ENCODE measurements at places on chromosomes 16 and 17.

- no peak for DNase-seq
Measured at GRCh38 chr17:30292286-30292858, 628 bp upstream of the BLMH start.

- DNase-seq = no peak
Measured at GRCh38 chr16:86448306-86448890, 61.9 kb upstream of the FOXF1 start.

- no peak for DNase-seq
Measured at GRCh38 chr17:72363089-72363610, 242.3 kb downstream of the SOX9 start.

DNA sequence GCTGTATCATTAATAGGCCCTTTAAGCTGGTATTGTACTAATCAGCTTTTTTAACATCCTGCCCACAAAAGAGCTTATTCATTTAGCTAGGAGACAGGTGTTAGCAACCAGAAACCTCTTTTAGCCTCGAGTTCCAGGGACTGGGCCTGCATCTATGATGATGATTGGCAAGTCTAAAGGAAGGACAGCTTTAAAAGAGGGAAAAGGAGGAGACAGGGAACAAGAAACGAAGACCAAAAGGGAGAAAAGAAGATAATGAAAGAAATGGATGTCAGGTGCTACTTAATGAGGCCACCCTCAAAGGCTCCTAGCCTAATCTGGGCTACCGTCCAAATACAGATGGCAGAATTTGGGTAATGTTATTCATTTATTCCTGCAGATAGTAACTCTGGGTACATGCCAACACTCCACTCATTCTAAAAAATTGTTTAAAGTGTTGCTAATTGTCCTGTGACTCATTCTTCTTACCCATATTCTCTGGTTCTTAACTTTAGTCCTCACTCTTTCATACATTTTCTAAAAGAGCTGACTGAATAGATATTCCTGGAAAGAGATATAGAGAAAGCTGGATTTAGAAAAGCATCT lies 18.7 kb upstream of the RFFL start:
- DNase-seq = peak; percentile 59

GRCh38 chr16:75593825-75594820 lies 27.9 kb downstream of the GABARAPL2 start:
- no peak for DNase-seq

- no peak for DNase-seq
Measured at GRCh38 chr17:8285270-8286181, 2.9 kb upstream of the RANGRF start.

- no peak for DNase-seq
Measured at GRCh38 chr16:73057291-73058210, 9.6 kb upstream of the ZFHX3 start.

DNA sequence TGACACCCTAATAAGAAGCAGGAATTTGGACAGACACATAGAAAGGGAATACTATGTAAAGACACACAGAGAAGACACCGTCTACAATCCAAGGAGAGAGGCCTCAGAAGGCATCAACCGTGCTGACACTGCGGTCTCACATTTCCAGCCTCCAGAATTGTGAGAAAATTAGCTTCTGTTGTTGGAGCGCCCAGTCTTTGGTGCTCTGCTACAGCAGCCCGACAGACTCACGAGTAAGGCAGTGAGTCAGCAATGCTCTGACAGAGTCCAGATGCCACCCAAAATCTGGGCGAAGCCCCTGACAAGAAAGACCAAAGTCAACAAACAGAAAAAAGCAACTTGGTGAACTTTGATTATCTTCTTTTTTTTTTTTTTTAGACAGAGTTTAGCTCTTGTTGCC lies 32.5 kb upstream of the RAI1 start:
- DNase-seq = no peak

GRCh38 chr17:62791235-62791734 lies 16.8 kb downstream of the MARCHF10 start:
- DNase-seq = no peak

GRCh38 chr17:77999413-78000173 lies 41.1 kb downstream of the TNRC6C start:
- DNase-seq = peak; percentile 3

- no peak for DNase-seq
Measured at GRCh38 chr17:6893382-6894205, 62.1 kb upstream of the TEKT1 start.

- peak; percentile 33 for DNase-seq
Measured at GRCh38 chr16:50509521-50510341, 38.5 kb upstream of the NKD1 start.

- no peak for DNase-seq
Measured at GRCh38 chr16:81995651-81996050, 15.6 kb downstream of the SDR42E1 start.

DNA sequence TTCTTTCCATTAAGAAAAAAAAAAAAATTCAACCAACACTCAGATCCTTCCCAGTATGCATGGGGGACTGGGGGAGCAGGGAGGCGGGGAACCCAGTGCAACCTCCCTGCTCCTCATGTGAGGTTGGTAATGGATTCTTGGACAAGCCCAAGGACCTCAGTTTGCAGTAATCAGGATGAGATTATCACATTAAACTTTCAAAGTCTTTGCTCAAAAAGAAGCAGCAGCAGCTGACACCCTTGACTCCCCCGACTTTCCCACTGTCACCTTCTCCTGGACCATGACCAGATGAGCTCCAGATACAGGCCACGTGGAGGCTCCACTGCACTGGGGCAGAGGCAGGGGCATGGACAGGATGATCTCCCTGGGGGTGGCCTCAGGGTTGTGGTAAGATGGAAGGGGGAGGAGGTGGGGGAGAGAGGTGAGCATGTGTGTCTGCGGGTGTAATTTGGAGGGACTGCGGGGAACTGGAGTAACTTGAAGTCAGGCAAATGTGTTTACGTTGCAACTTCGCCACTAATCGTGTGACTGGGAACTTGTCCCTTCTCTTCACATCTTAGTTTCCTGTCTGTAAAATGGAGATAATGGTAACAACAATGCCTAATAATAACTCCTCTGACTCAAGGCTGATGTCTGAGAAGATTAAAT lies 19.8 kb downstream of the ZNF385C start:
- no peak for DNase-seq

DNA sequence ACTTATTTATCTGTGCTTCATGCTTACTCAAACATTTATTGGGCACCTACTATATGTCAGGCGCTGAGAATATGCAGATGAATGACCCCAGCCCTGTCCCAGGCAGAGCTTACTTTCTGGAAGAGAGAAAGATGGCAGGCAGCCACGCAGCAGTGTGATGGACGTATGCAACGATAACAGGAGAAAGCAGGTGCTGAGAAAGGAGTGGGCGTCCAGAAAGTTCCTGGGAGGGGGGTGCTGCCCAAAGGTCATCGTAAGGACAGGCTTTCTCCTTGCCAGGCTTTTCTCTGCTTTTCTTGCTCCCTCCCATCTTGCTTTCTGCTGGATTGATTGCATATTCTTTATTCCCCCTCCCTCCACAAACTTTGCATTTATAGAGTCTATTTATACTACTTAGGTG lies 124.5 kb downstream of the GAS7 start:
- no peak for DNase-seq

DNA sequence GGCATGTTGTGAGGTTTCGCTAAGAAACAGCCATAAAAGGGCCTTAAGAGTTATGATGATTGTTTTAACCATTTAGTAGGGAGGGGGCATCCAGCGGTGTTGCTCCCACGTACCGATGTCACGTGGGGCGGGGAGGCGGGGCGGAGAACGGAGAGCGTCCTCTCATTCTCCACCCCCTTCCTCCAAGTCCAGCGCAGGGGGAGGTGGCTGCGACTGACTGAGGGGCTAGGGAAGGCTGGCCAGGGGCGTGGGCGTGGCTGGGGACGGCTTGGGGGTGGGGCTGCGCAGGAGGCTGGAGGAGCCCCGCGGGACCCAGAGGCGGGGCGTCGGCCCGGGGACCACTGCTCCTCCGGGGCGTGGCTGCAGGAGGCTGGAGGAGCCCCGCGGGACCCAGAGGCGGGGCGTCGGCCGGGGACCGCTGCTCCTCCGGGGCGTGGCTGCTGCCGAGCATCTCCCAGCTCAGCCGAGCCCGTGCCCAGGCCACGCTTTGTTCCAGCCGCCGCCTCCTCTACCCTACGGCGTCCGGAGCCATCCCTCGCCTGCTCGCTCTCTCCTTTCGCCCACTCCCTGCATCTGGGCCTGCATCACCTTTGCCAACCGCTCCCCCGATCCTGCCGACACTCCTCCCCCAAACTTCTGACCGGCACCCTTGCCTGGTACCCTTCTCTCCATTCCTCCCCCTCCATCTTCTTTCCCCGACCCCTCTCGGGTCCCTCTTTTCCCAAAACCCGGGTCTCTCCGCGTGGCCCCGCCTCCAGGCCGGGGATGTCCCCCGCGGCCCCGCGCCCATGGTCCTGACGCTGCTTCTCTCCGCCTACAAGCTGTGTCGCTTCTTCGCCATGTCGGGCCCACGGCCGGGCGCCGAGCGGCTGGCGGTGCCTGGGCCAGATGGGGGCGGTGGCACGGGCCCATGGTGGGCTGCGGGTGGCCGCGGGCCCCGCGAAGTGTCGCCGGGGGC lies at the start of gene SARM1:
Gene SARM1, plus strand, starts transcription at position 450 of the 958 bp plus-strand sequence. Its CDS starts 339 bp downstream, at position 789.
- DNase-seq = peak; percentile 91

GRCh38 chr17:6548578-6549330 lies 7.6 kb downstream of the PITPNM3 start:
- DNase-seq = peak; percentile 3

GRCh38 chr16:77531752-77532151 lies 96.9 kb upstream of the ADAMTS18 start:
- DNase-seq = no peak

GRCh38 chr17:16046966-16047365 lies 47.3 kb downstream of the TTC19 start:
- DNase-seq = no peak

DNA sequence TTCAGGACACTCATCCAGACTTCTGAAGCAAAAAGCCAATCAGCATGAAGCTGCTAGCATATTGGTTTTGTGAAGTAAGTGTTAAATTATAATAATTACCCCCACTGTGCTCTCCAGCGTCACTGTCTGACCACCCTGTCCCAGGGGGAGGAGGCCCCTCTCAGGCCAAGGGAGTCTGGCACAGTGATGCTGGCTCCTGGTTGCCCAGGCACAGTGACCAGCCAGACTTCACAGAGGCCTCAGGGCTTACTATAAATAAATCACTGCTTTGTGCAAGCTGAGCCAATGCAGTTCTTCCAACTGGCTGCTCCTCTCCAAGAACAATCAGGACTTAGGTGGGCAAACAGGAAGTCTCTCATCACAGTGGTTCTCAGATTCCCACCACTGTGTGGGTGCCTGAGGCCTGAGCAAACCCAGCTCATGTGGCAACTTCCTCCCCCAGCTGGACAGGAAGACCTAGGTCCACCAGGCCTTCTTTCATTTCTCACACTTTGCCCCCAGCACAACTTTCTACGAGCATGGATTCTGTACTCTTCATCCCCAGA lies 1.7 kb upstream of the DBNDD1 start:
- no peak for DNase-seq

DNA sequence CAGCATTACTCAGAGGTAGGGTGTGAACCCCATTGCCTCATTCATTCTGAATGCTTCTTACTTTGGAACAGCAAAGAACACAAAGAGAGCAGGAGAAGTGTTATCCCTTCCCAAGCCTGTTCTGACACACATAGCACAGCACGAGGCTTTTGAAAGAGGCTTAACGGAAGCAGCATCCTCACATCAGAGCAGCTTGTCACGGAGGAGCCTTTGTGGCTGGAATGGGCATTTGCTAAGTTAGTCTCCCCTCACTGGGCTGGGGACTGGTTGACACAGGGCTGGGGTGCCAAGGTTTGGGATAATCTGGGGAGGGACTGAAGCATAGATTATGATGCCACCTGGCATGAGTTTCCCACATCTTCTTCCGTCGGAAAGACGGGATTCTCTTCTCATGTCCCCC lies 167.5 kb upstream of the DNAH9 start:
- no peak for DNase-seq

- no peak for DNase-seq
Measured at GRCh38 chr17:2233441-2233947, 70.1 kb downstream of the SMG6 start.

GRCh38 chr17:1765576-1765975 lies 3.7 kb downstream of the SERPINF1 start:
- no peak for DNase-seq
